ENCODE measurements at places on chromosomes 13 and 19.

DNA sequence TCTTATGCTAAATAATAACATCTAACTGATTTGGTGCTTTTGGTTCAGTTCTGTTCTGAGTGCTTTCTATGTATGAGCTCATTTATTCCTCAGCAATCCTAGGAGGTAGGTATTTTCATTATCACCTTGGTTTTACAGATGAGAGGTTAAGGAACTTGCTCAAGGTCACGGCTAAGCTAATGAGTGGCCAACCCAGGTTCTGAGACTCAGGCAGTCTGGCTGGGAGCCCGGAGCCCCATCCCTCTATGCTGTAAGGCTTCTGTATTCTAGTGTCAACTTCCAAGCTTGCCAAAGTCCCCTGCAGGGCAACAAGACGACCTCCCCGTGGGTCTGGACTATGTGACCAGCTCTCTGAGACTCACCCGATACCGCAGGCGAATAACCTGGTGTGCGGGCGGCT, 60.5 kb downstream of the PARP4 start:
- no peak for DNase-seq

- no peak for DNase-seq
These were observed 46.5 kb upstream of the RCBTB2 start for GRCh38 chr13:48579165-48579918.

DNA sequence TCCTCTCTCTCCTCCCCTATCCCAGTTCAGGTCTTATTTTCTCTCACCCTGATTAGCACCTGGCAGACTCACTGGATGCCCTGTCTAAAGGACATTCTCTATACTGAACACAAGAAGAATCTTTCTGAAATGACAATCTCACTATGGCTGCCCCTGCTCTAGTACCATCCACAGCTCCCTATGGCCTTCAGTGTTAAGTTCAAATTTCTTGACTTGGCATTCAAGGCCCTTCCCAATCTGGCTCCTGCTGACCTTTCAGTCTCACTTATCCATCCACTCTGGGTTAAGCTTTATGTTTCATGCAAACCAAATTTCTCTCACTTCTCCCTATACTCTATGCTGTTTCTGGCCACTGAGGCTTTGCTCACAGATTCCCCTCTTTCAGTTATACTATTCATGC, 34.2 kb downstream of the MBD3L1 start:
- DNase-seq = no peak

- DNase-seq = peak; percentile 54
These were observed 23.2 kb upstream of the CPAMD8 start for GRCh38 chr19:17049711-17050280.

DNA sequence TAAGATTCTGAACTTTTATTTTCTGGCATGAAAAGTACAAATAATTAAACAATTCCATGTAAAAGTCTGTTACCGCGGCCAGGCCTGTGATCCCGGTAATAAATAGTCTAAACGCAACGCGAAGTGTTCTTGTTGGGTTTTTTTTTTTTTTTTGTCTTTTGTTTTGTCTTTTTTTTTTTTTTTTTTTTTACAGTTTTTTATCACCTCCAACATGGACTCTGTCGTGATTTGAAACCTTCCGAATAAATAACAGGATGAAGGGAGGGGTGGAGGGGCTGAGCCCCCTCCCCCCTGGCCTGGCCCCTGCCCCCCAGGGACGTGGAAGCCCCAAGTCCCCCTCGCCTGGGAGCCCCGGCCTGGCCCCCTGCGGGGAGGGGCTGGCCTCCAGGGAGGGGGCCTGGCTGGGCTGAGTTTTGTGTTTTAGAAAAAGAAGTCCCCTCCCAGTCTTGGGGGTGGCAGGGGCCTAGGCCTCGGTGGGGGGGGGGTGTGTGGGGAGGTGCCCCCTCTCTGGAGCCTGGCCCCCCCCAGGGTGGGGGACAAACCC, 16.0 kb downstream of the PRKCSH start:
- DNase-seq = no peak

DNA sequence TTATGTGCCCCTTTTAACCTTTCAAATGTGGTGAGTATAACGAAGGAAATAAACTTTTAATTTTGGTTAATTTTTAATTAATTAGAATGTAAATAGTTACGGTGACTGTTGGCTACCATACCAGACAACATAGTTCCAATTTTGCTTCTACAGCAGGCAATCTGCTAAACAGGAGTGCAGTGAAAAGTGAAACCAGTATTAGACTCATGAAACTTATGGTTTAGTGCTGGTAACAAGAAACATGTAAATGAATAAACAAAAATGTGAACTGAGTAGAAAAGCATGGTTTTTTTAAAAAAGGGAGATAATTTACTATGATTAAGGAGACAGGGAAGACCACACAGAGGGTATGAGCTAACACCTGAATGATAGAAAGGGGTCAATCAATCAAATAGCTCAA, 478.4 kb downstream of the PCDH9 start:
- DNase-seq = no peak

DNA sequence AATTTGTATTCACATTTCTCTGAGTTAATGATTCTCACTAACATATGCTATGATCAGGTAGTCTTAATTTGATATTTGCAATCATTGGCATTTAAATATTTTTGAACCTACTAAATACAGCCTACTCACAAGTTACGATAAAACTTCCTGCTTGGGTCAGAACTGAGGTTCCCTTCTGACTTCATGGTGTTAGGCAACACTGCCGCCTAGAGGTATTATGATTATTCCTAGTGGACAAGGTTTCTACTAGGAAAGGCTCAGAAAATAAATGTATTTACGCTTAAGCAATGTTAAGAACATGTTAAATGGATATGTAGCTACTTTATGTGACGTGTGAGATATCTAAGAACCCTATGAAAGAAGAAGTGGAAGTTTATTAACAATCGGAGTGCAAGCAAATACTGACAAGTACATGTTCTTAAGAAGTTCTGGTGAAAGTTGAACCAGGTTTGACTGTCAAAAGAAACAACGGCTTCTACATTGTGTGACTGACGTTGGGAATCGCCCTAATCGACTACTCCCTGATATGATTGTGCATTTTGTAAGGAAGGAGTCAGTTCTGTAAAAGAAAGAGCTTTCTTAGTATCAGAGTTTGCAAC, 1395.8 kb downstream of the SLITRK5 start:
- peak; percentile 43 for DNase-seq

- no peak for DNase-seq
These were observed 105.5 kb downstream of the MBNL2 start for GRCh38 chr13:97327506-97328221.

- DNase-seq = no peak
These were observed at the start of gene USHBP1 for GRCh38 chr19:17264641-17264979. TSS of gene USHBP1 (minus strand) at chr19:17264745. CDS start at chr19:17264299, 446 bp downstream.

DNA sequence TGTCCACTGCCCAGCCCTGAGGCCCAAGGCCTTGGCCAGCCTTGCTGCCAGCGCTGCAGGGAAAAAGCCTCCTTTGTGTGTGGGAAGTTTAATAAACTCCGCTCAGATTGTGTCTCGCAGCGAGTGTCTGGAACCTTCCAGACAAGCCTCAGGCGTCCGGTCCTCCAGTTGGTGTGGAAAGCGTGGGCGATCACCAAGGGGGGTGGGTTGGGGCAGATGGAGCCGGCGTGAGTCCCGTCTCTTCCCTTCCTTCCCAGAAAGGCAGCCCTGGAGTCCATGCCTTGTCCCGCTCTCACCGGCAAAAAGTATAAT, 4.6 kb downstream of the STK11 start:
- no peak for DNase-seq

GRCh38 chr19:3655402-3656072, 28.9 kb upstream of the CACTIN start:
- DNase-seq = peak; percentile 85

- no peak for DNase-seq
These were observed 1.6 kb downstream of the JUNB start for GRCh38 chr19:12792853-12793289.

DNA sequence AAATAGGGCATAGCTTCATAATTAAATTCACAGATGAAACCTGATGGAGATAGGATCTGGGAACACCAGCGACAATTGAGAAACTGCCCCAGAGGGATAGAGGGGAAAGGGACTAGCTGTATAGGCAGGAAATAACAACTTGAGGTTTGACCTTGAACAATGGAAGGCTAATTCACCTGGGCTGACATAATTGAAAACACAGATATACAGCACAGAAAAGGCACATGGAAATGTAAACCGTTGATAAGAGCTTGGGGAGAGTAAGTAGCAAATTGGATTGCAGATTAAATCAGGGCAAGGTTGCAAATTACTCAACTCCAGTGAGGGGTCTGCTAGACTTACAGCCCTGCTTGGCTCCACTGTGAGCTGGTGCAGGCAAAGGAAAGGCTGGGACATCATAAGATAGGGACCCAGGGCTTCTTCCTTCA, 246.7 kb downstream of the DLEU7 start:
- no peak for DNase-seq

- peak; percentile 43 for DNase-seq
These were observed 17.5 kb upstream of the FLT3 start for GRCh38 chr13:28117689-28118377.

- no peak for DNase-seq
These were observed 43.0 kb downstream of the CEP89 start for GRCh38 chr19:32928806-32929205.

DNA sequence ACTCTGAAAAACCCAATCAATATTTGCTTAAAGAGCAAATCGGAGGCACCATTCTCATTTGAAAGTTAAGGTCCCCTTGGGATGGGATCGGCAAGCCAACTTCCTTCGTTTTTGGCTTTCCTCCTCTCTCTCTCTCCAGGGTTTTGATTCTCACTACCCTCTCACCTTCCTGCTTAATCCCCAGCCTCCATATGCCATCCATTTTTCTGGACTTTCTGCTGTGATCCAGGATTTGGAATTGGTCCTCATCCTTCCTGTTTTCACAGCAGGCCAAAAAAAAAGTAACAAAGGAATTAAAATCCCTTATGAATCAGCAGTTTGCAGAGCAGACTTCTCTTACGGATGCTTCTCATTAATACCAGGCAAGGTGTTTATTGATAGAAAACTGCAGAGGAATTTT, 283.1 kb upstream of the TMTC4 start:
- DNase-seq = no peak

DNA sequence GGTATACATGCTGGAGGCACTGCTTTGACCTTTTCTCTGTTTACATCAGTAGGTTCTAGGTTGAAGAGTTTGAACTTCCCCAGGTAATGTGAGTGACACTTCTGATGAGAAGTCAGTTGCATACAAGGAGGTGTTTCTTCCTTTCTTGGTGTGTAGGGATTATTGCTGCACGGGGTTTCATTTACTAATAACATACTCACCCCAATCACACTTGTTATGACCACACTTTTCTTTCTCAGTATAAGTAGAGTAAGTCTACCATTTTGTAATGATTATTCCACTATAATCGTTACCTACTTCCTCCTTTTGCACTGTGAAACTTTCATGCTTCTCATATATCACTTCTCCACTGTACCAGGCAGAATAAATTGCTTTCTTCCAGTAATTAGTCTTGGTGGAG, 138.0 kb downstream of the TNFSF13B start:
- no peak for DNase-seq

DNA sequence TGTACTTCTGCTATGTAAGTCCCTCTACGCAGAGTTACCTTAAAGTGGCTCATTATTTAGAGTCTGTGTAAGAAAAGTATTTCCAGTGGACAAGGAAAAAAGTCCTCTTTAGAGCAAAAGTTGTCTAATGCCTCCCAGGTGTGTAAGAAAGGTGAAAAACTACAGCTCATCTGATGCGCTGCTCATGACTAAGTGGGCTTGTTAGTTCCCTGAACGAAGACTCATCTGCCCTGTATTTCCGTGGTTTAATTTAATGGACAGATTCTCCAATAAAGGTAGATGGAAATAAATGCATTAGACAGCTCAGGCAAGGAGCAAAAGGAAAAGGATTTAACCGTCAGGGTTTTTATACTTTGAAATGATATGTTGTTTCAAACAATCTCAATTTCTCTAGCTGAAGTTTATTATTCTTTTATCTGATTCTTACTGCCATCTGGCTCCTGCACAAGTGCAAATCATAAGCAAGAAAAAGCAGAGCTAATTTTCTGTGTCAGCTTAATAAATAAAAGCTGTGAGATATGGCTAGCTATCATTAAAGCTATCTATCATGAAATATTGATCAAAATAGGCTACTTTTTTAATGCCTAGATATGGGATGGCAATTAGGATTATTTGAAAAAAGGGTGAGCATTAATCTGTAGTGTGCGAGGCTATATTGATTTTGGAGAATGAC, 73.7 kb upstream of the PCDH9 start:
- DNase-seq = no peak

DNA sequence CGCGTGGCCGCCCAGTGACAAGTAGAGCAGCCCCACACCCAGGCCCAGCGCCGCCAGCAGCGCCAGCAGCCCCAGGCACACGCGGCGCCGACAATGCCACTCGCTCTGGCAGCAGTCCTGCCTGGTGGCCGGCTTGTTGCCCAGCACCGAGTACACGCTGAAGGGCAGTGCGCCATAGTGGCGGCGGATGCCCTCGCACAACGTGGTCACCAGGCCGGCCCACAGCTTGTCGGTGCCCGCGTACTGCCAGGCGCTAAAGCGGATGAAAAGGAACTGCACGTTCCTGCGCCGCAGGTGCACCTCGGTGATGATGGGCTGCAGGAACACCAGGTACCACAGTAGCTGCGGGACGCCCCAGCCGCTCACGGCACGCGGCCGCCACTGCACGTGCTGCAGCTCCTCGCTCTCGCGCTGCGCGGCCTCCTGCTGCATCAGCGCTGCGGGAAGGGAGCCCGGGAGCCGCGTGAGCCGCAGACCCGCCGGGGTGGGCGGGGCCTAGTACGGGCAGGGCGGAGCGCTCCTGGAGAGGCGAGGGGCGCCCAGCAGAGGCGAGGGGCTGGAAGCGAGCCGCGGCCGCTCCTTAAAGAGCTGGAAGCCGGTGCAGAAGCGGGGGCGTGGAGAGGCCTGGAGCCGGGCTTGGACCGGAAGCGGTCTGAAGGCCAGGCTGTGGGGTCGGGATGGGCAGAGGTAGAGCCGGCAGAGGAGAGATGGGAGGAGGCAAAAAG, 7.3 kb downstream of the NKPD1 start:
- peak; percentile 34 for DNase-seq

- peak; percentile 72 for DNase-seq
These were observed 3.4 kb downstream of the BSG start for GRCh38 chr19:575527-576506.

DNA sequence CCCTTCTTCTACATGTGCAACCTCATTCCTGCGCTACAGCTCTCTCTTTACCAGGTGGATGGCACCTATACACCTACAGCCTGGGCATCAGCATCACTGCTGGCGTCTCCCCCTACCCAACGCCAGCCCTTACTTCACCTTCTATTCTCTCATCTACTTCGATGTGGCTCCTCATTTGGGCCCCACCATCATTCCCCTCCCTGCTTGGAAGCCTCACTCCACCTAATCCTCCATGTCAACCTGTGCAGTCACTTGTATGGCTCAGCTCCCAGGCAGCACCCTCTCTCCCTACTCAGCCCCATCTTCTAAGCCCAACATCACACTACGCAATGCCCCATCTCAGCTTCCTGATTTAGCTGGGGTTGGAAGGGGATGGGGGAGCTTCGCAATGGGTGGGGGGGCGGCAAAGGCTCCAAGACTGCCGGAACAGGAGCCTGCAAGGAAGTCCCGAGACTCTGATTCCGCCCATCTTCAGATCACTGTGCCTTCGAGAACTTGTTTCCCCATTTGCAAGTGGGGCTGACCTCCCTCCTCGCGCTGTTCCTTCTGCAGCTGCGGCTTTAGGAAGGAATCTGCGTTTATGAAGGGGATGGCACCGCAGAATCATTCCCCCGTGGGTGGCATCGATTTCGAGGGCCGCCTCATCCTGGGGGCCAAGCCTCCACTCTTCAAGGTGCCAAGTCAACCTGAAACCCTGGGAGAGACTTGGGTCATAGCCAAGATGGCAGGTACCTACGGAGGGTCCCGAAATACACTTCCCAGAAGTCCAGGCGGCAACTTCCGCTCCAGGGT, 913 bp downstream of the MZF1 start:
- no peak for DNase-seq

All from cardiac fibroblast (primary cell).